ENCODE measurements at places on chromosomes 5 and 9.

DNA sequence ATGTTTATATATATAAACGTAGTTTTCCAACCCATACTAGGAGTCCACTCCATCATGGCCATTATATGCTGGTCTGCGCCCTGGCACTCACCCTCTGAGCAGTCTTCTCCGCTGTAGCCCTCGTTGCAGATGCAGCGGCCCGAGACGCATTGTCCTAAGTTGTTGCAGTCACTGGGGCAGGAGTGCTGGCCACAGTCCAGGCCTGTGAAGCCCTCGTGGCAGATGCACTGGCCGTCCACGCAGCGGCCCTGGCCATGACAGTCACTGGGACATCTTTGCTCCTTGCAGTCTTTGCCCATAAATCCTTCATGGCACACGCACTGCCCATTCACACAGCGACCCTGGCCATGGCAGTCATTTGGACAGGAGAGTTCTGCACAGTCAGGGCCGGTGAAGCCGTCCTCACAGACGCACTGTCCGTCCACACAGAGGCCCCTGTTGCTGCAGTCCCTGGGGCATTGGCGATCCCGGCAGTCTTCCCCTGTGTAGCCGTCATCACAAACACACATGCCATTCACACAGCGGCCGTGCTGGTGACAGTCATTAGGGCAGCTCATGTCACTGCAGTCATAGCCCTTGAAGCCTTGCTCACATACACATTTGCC, 32.1 kb downstream of the TNC start:
- no peak for DNase-seq

DNA sequence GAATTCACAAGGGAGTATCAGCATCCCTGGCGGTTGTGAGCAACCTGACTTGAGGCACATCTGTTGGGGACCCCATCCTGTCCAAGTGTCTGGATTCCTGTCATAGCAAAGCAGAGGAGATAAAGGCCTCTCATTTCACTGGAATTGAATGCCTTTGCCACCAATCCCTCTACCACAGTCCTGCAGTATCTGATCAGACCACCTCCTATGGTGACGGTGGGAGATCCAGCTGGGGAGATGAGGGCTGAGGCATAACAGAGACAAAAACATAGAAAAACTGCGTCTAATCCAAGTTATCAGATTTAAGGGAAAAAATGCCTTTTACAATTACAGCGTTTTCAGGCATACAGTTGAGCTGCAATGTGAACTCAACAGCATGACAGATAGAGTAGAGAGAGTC, 160.7 kb upstream of the TRPC7 start:
- no peak for DNase-seq

- DNase-seq: no peak
These were observed 10.8 kb downstream of the SLC9A3 start for GRCh38 chr5:513216-514100.

- DNase-seq: no peak
These were observed 393.6 kb upstream of the IZUMO3 start for GRCh38 chr9:24939109-24939850.

GRCh38 chr5:32776200-32776599, 65.1 kb downstream of the NPR3 start:
- no peak for DNase-seq

- no peak for DNase-seq
These were observed 88.6 kb downstream of the PLPPR1 start for GRCh38 chr9:101117161-101117560.

DNA sequence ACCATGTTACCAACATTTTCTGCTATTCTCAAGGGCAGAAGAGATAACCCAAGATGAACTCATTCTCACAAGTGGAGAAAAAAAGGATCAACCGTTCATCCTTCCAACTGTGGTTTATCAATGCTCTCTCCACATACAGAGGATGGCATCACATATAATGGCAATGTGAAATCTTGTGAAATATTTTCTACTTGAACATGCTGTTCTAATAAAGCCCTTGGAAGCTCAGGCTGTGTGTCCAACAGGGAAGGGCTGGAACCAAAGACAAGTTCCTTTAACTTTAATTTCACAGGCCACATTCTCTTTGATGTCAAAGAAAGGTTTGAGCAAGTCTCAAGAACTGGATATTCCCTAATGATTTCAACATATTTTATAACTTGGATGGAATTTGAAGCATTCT, 230.5 kb downstream of the SPOCK1 start:
- no peak for DNase-seq

- DNase-seq: no peak
These were observed 253.3 kb downstream of the MRPS30 start for GRCh38 chr5:45062044-45062443.

DNA sequence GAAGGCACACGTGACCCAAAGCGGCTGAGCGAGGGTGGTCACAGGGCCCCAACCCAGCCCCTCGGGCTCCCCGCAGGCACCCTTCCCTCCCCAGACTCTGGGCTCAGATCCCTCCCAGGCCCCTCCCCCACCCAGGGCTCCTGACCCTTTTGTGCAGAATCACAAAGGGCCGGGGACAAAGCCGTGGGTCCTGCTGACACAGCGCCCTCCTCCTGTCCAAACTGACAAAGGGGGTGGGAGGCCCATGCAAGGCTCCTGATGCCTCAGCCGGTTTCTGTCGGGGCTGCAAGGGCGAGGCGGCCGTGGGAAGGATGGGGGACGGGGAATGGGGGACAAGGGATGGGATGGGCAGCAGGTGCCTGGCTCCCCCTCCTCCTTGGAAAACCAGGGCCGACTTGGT, 43.5 kb upstream of the UBAC1 start:
- DNase-seq: no peak

GRCh38 chr5:142888469-142889085, 118.4 kb downstream of the ARHGAP26 start:
- DNase-seq: no peak

- DNase-seq: no peak
These were observed 9.8 kb downstream of the PDLIM4 start for GRCh38 chr5:132267166-132267739.

- DNase-seq: no peak
These were observed 24.2 kb downstream of the LIFR start for GRCh38 chr5:38532165-38532669.

GRCh38 chr5:87307796-87308423, 40.2 kb downstream of the RASA1 start:
- no peak for DNase-seq

- no peak for DNase-seq
These were observed 131.1 kb downstream of the TLE1 start for GRCh38 chr9:81558091-81558830.

DNA sequence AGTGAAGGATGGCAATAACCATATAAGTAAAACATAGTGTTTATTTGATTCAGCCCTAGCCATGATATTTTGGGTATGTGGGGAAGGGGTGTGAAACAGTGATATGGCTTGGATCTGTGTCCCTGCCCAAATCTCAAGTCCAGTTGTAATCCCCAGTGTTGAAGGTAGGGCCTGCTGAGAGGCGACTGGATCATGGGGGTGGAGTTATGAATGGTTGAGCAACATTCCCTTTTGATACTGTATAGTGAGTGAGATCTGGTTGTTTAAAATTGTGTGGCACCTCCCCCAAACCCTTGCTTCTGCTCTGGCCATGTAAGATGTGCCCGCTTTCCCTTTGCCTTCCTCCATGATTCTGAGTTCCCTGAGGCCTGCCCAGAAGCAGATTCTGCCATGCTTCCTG, 1804.6 kb downstream of the MAT2B start:
- DNase-seq: no peak

DNA sequence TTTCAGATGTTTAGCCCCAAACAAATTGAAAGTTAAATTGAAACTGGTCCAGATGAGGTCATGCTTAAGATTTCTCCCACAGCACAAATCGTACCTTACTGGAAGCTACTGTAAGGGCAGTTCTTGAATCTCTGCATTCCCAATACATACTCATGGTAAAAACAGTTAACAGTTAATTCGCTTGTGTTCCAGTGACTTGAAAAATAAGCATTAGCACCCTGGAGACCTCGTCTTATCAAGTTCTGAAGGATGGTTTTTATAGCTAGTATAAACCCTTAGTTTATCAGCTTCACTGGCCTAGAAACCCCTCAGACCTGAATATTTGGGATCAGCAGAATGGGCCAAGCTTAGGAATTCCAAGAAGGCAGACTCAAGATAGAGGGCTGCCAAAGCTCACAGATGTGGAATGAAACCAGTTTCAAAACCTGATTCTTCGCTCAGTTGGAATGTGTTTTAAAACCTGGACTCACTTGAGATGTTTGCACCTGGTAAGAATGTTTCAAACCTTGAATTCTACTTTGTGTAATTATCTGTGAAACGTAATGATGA, 103.6 kb downstream of the C9orf152 start:
- no peak for DNase-seq

DNA sequence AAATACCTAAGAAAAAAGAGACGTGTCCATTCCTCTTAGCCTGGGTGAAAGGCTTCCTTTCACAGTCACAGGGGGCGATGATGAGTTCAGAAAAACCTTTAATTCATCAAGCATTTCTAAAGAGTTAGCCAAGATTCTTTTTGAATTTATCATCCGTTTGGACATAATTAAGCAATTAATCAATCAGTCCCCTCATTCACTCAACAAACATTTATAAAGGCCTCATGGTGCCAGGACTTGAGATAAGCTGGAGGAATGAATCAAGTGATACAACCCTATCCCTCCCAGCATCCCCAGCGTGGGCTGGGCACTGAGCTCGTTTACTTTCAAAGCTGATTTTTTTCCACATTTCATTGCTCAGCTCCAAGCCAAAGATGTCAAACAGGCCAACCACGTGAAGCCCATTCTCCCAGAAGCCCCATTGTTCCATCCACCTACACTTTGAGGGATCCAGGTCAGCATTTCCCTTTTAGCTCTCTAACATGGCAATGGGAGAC, 140.5 kb downstream of the SLIT3 start:
- DNase-seq: no peak

DNA sequence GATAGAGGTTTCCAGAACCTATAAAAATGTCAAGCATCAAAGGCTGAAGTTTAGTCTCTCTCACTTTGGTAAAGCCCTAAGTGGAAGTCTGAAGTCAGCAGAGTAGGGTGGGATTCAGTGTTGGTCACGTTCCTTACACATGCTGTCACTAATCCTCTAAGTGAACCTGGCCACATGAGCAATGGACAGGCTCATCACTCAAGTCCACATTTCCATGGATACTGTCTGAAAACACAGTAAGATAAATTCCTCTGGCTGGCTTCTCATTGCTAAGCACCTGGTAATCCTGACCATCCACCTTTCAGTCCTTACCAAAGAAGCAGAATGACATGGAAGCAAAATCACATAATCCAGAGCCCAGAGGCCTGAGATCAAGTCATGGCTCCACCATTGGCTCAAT, 43.8 kb downstream of the GNA14 start:
- DNase-seq: no peak

Data from cortex of kidney (tissue), 1 donor.